GM23248 (cell line): ENCODE measurements at places on chromosomes 4 and X. TPM values are rescaled to one million over a fixed set of nuclear protein-coding genes. Genes with fewer than 3 reads are reported as not detected.
A peak's percentile ranks its signal among the peaks of the same experiment; 100 is the strongest.

TLR10 gene
- not detected in 2 replicates for total RNA-seq

GRCh38 chr4:149884046-149884445 is 68.4 kb upstream of the IQCM start:
- no peaks in the 10 kb centered on the region for H3K27me3 ChIP-seq
- DNase-seq: peak; percentile 72
- H3K27ac ChIP-seq: peak overlapping the region; percentile 15; the same call in 1 of the 2 replicates
- H3K36me3 ChIP-seq: no peaks in the 10 kb centered on the region

- no peak for DNase-seq
- H3K4me1 ChIP-seq: peaks cover 38% of the 10 kb centered on the region
- no peaks in the 10 kb centered on the region for H3K36me3 ChIP-seq
- H3K27me3 ChIP-seq: no peaks in the 10 kb centered on the region
- no peak overlapping the region for H3K27ac ChIP-seq
Observed at GRCh38 chr4:146054676-146055075, 116.1 kb upstream of the ZNF827 start.

DNA sequence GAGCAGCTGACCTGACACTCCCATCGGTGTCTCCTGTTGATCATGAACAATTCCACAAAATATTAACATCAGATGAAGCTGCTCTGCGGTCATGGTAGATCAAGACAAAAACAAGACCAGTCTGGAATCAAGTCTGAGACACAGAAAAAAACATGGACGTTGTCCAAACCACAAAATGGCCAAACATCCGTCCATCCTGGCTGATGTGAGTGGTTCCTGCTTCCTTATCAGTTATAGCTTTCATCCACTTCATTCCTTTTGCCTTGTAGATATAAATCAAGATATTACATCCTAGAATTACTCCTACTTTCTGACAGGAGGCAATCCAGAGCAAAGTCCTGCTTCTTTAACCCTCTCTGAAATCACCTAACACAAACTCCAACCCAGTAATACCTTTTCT is 28.8 kb upstream of the PCSK1N start:
- H3K4me3 ChIP-seq: no peak overlapping the region
- H3K36me3 ChIP-seq: no peaks in the 10 kb centered on the region
- no peaks in the 10 kb centered on the region for H3K27me3 ChIP-seq
- no peaks in the 10 kb centered on the region for H3K4me1 ChIP-seq
- DNase-seq: peak; percentile 1
- H3K27ac ChIP-seq: no peak overlapping the region
